ENCODE measurements at places on chromosomes 12 and 14. TPM values are rescaled to one million over a fixed set of nuclear protein-coding genes. Genes with fewer than 3 reads are reported as not detected.

The KRT83 gene
- not detected for total RNA-seq

The BCDIN3D gene
- 2.3 TPM for total RNA-seq

The TSPAN31 gene
- 71.2 TPM for total RNA-seq

The LRRC10 gene
- not detected for total RNA-seq

The ASIC1 gene
- 1.6 TPM for total RNA-seq

DNA sequence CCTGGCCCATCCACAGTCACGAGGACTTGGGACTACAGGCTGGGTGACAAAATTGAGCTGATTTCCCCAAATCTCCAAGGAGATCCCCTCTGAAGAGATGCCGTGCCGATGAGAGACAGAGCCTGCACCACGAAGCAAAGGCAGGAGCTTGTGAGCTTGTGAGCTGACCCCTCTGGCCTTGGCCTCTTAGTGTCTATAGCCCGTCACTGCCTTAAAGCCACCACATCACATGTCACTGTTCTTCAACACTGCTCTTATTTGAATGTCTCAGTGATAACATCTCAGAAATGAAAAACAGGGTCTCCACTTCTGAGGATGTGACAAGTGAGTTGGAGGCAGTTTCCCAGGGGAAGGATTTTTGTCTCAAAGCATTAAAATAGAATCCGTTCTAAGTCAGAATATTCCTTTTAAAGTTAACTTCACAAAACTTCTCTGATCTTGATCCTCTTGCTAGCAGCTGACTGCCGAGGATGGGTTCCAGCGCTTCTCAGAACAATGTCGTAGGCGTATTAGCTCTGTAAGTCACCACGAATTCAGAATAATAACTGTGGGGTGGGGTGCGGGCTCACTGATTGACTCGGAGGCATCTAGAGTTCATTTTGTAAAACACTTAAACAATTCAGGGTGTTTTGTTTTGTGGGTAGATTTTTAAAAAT lies 37.5 kb downstream of the CHST11 start:
- DNase-seq: no peak

- DNase-seq: no peak
Measured at GRCh38 chr12:117098361-117099217, 627 bp downstream of the TESC start.

GRCh38 chr12:30643366-30643765 lies 52.3 kb downstream of the IPO8 start:
- peak; percentile 21 for DNase-seq

GRCh38 chr14:93163564-93163963 lies 21.1 kb downstream of the MOAP1 start:
- DNase-seq: no peak

DNA sequence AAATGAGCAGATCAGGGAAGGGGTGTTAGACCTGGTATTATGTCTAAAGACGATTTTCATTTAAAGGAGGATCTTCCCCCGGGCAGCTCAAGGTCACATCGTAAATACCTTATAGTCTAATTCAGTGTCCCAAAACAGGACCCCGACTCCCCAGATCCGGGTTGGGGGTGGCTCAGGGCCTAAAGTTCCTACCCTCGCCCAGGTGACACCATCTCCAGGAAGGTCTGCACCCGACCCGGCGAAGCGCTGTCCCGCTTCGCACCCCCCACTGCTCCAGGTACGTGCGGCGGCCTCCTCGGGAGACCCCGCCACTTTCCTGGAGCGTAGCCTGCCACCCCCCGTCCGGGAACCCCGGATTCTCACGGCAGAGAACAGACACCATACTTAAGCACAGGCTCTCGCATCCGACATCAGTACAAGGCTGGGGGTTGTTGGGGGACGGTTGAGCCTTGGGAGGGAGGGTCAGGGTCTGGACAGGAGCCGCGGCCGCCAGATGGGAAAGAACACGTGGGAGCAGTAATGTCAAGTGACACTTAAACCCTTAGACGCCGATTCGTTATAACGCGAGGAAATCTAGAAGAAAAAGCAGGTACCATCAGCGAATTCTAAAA lies 556 bp downstream of the TIMM9 start:
- DNase-seq: peak; percentile 65

DNA sequence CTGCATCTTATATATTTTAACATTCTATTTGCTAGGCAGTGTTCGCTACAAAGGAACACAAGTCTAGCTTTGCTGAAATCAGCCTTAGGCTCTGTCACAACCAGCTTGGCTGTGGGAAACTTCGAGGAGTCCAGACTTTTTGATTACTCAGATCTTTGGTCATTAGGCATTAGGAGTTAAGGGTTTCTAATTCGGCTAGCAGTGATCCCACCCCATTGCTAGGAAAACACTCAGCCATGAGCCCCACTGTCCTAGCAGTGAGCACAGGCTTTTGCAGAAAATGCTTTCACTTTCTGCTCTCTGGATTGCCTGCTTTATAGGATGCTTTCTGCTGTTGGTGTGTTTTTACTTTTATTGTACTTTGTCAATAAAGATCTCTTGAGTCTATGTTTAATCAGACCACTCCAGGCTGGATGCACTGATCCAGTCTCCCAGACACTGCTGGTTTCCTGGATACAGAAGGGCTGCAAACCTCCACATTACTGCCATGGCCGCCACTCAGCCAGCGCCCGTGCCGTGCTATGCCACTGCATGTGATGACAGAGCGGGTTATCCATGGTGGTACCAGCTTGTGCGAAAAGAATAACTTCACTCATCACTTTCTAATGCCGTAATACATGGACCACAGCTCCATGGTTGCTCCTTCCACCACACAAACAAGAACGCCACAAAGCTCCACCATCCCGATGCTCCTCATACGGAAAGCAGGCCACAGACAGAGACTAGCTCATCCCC lies 41.0 kb upstream of the PYGL start:
- DNase-seq: no peak

- DNase-seq: no peak
Measured at GRCh38 chr12:774051-774614, 21.8 kb downstream of the WNK1 start.

- DNase-seq: no peak
Measured at GRCh38 chr12:113777751-113778150, 188.4 kb downstream of the RBM19 start.

- no peak for DNase-seq
Measured at GRCh38 chr14:90911121-90911520, 94.9 kb upstream of the TTC7B start.

DNA sequence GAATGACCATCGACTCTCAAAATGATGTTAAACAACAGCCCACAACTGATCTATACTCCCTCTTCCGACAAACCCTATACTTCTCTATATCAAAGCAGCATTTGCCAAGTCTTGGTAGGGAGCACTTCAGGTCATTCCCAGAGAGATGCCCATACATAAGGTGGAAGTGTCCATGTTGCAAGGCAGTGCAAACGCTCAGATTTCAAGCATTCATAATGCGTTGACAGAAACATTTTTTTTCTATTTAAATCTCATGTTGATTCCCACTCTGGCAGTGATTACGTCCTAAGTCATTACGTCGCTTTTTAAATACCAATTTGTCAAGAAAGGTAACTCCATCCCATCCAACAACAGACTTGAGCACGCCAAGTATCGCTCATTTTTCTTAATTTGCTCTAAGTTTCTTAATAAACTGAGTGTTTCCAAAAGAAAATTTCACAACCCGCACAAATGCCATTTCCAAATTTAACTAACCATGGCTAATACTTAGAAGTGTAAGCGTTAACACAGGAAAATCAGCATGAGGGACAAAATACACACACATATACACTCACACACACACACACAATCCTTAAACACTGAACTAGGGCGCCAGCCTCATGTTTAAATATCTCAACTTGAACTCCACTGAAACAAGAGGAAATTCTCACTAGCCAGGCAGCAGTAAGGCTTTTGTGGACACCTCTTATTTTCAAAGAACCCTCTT lies 1.1 kb downstream of the GXYLT1 start:
- DNase-seq: peak; percentile 28

DNA sequence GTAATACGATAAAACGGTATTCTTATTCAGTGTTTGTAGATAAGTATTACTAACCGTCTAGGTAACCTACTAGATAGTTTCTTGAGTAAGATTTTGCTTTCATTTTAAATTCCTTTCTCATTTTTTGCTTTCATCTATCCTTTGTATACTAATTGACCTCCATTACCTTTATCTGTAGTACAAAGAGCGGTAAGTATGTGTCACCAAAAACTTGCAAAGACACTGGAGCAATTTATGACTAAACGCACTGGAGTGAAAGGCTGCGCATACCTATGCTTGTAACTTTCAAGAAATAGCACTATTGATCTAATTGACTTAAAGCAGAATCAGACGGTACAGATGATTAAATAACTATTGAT lies 1.7 kb downstream of the ARHGAP5 start:
- DNase-seq: peak; percentile 31

DNA sequence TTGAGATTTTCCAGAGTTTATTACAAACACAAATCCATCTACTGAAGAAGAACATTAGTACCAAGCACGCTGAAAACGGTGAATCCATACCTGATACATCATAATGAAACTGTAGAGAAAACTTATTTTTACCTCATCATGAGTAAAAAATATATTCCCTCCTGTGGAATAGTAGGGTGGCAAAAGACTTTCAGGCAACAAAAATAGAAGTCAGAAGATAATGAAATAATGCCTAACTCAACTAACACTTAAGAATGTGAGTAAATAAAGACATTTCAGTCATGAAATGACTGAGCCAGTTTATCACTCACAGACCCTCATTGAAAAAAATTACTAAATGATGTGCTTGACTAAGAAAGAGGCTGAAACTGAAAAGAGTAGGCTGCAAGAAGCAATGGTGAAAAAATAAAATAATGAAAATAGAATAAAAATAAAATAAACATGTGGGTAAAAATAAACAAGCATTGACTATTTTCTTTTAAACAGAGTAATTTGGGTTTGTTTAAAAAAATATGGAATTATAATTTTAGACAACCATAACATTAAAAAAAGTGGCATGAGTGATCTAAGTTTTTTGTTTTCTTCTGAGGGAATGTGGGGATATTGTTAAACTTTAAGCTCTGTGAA lies 148.6 kb downstream of the ASCL1 start:
- DNase-seq: no peak

DNA sequence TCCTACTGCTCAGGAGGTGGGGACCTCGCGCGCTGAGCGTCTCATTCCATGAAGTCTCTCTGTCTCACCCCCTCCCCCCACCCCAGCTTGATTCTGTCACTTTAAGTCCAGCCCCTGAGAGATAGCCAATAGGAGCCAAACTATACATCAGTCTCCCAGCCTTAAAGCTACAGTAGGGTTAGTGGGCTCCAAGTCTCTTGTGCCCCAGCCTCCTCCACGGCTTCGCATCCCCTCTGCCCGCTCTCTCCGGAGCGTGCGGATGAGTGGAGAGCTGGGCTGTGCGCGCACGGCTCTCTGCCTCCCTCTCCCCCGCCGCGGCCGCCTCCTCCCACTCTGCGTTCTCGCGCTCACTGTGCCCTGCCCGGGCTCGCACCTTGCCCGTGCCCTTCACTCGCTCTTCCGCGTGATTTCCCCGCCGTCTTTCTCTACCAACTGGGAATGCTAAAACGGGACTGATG lies at the start of gene ESRRB:
Gene ESRRB (plus strand): TSS at position 191 of the 458 bp plus-strand sequence. CDS start 265 bp downstream, at position 456.
- peak; percentile 5 for DNase-seq

- DNase-seq: no peak
Measured at GRCh38 chr14:23828616-23829015, 125.0 kb upstream of the DHRS4 start.

DNA sequence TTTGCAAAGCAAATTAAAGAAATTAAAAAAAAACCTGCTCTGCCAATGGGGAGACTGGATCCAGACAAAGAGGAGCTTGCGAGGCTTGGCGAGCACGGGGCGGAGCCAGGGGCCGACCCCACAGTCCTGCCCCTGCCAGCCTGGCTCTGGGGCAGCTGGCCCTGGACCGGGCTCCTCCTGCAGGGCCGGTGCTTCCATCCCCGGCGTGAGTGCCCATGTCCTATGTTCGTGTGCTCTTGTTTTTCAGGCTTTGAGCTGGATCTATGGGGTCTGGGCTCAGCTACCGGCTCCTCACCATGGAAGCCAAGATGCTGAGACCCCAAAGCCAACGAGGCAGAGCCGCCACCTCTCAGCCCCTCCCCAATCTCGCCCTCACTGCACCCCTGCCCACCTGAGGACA lies 176.8 kb downstream of the KIF26A start:
- DNase-seq: no peak

- no peak for DNase-seq
Measured at GRCh38 chr14:29810682-29811081, 117.0 kb downstream of the PRKD1 start.

DNA sequence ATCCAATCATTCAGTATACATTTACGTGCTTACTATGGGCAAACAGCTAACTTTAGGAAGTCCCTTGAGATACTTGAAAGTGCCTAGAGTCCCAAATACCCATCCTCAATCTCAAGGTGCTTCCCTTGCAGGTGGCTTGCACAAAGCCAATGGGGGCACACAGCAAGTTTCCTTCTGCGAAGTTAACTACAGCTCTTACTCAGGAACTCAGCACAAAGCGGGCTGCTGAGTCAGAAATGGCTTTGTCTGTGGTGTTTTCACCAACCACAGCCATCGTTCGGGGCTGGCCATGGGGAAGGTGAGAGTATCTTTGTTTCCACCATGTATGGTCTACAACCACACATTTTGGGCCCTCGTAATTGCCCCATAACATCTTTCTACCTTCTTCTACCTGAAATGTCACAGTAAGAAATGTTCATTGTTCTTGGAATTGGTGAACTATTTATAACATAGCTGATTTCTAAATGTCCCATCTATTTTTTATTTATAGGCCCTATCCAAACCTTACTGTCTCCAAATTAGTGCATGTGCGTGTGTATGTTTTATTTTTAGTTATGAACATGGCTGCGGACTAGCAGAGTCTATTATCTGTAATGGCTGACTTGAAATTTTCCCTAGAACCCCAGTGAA lies 13.9 kb downstream of the MFAP5 start:
- no peak for DNase-seq

- peak; percentile 51 for DNase-seq
Measured at GRCh38 chr14:61512026-61512834, 183.1 kb upstream of the HIF1A start.

DNA sequence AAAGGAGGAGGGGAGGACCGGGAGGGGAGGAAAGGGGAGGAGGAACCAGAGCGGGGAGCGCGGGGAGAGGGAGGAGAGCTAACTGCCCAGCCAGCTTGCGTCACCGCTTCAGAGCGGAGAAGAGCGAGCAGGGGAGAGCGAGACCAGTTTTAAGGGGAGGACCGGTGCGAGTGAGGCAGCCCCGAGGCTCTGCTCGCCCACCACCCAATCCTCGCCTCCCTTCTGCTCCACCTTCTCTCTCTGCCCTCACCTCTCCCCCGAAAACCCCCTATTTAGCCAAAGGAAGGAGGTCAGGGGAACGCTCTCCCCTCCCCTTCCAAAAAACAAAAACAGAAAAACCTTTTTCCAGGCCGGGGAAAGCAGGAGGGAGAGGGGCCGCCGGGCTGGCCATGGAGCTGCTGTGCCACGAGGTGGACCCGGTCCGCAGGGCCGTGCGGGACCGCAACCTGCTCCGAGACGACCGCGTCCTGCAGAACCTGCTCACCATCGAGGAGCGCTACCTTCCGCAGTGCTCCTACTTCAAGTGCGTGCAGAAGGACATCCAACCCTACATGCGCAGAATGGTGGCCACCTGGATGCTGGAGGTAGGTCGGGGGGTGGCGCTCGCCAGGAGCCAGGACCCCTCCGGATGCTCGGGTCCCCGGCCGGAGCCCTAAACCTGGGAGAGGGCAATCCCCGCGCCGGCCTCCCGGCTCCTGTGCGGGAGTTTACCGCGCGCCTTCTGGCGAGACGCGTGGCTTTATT lies at the start of gene CCND2:
Gene CCND2 (plus strand): TSS at position 111 of the 744 bp plus-strand sequence. CDS start 279 bp downstream, at position 390.
- peak; percentile 54 for DNase-seq

All from IMR-90 (cell line).